ENCODE measurements at places on chromosomes 12 and 14.

DNA sequence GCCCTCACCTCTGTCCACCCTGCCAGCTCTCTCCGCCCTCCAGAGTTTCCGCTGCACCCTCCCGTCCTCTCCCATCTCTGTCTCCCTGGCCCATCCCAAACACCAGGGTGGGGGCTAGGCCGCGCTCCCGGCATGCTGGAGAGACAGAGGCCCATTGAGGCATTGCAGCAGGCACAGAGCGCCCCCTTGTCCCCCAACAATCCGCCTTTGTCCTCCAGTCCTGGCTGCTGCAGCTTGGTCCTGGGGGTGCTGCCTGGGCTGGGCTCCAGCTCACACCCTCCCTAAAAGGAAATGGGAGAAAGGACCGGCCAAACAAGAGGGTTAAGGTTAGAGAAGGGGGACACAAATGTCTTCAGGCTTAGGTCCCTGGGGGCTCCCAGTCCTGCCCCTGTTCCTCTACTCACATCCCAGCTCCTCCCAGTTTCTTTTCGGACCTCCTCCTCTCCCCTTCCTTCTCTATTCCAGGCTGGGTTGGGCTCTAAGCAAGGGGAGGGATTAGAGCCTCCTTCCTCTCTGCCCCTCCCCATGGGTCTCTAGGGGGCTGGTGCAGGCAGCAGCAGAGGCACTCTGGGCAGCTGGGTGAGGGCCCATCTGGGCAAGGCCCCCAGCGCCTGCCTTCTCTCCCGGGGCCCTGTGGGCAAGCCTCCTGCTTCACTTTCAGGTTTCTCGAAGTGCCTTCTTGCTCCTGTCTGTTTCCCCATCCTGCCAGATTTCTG is at the start of gene CMTM5:
CMTM5 (plus strand) TSS at position 565 of the 716 bp plus-strand sequence. CDS start 206 bp downstream, outside the sequence.
- DNase-seq = no peak

DNA sequence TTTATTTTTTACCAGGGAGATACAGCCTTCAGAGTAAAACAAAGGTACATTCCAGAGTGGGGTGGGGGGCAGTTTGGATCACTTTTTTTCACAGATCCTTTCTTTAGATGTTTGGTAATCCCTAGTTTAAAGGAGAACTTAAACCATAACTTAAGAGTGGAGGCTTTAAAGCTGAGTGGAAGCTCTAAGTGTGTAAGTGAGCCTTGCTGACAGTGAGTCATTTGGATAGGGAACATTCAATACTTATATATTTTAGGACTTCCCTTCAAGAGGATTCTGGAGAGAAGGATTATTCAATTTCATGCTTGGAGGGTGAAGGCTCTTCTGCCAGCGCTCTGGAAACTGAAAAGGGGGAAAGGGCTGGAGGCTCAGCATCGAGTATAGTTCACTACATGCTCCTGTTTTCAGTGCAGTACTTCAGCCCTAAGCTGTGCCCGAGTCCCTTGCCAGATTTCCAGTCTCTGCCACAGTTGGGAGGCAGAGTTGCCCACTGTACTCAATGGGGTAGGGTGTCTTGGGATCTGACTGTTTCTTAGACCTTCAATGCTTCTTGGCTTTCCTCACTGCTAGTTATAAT is 8.4 kb downstream of the PRKAG1 start:
- DNase-seq = no peak

GRCh38 chr12:1845886-1846285 is 25.5 kb downstream of the LRTM2 start:
- DNase-seq = no peak

GRCh38 chr14:20626274-20626673 is 15.2 kb downstream of the OR6S1 start:
- DNase-seq = no peak

DNA sequence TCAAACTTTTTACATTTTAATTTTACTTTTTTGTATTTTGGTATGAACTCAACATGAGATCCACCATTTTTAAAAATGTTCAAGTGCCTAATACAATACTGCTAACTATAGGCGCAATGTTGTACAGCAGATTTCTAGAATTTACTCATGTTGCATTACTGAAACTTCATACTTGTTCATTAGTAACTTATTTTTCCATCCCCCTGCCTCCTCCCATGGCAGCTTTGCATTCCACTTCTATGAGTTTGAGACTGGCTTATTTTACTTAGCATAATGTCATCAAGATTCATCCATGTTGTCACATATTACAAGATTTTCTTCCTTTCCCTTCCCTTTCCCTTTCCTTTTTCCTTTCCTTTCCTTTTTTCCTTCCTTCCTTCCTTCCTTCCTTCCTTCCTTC is 825.9 kb downstream of the SLC16A7 start:
- DNase-seq = no peak

DNA sequence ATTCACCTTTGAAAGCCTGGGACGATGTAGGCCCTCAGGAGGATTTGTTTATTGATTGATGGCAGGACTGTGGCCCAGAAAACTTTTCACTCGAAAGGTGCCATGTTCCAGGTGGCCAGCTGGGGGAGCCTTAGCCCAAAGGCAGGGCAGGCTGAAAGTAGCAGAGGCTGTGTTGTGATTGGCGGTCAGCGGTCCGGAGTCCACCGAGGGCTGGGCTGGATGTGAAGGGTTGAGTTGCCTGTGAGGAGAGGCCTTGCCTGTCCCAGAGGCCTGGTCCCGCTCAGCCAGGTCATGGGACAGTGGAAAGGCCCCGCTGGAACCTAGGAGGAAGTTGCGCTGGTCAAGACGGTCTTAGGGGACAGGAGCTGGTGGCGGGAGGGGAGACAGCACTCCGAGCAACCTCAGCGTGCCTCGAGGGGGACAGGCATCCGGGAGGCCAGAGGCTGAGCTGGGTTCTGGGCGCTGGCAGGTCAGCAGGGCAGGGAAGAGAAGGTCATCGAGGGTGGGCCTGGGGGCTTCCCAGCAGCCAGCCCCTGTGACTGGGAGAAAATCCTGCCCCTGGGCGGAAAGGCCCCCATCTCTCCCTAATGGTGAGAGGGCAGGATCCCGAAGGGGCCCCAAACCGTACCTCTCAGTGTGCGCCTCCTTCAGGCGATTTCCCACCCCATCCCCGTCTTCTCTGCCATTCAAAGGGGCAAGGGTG is 26.3 kb downstream of the CMA1 start:
- DNase-seq = peak; percentile 37

DNA sequence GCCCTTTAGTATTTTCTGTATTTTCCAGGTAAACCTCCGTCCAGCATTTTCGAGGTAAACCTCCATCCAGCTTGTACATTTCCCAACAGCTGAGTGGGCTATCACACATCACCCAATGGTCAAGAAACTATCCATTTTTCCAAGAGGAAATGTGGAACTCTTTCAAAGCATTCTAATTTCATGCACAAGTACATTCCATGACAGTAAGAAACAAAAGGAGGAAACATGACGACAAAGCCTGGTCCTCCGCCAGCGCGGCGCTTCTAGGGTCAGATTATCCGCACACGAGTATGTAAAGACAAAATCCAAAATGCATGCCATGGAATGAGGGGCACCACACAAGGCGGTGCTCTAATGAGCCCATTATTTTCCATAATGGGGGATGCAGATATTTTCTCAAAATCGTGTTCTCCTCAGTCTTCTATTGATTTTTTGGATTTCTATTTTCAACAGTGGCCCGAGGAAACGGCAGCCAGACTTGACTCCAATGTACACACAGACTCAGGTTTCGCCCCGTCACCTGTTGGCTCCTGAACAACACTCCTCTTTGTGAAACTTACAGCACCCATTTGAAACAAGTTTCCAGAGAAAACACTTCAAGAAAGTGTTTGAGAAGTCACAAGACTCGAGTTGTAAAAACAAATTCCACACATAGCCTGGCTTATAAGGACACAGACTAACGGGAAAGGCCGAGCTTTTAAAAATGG is 107.4 kb downstream of the PRICKLE1 start:
- no peak for DNase-seq

DNA sequence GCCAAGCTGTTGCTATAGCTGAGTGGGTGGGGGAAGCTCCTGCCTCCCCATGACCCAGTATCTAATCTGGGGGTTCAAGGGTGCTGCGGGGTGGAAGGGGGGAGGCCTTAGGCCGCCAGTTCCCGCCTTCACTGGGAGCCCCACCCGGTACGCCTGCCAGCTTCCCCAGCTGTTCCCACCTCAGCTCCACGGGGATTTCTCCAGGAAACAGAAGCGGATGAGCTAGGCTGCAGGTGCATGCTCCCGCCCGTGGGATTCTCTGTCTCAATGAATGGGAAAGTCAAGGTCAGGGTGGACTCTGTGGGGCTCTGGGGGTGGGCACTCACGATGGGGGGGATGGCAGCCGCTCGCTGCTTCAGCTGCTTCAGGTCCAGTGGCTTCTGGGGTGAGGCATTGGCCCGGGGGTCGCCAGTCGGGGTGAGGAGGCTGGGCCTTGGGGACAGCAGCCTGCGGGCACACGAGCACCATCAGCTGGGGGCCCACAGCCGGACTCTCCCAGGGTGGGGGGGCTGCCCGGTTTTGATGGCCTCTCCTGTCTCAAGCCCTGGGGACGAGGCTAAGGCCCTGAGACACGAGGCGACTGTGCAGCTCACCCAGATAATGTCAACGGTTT is 68.6 kb downstream of the RFLNA start:
- DNase-seq = no peak

DNA sequence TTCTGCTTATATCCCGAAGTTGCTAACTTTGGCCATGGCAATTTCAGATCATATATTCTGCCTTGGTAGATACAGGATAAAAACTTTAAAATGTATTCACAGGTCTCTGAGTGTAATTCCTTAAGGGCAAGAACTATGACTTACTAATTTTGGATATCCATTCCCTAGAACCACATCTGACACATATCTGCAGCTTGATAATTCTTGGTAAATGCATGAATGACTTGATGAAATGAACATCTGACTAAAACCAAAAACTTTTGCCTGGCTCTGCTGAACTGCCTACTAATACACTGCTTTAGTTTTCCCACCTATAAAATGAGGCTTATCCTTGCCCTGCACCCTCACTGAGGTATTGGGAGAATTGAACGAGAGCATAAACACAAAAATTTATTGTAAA is 32.2 kb downstream of the SLC25A21 start:
- DNase-seq = no peak

DNA sequence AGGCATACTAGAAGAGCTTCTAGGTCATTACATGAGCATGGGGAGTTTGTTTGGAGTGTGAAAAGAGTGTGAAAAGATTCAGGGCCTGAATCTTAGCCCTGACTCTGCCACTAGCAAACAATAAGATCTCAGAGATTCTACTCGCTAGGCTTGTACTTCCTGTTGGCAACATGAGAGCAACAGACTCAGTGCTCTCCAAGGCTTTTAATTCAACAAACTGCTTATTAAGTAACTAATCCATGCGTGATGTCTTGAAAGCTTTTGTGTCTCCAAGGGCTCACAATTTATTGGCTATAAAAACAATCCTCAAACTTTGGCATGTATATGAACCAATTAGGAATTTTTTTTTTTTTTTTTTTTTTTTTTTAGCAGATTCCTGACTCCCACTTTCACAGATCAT is 105.1 kb downstream of the STXBP6 start:
- DNase-seq = no peak

DNA sequence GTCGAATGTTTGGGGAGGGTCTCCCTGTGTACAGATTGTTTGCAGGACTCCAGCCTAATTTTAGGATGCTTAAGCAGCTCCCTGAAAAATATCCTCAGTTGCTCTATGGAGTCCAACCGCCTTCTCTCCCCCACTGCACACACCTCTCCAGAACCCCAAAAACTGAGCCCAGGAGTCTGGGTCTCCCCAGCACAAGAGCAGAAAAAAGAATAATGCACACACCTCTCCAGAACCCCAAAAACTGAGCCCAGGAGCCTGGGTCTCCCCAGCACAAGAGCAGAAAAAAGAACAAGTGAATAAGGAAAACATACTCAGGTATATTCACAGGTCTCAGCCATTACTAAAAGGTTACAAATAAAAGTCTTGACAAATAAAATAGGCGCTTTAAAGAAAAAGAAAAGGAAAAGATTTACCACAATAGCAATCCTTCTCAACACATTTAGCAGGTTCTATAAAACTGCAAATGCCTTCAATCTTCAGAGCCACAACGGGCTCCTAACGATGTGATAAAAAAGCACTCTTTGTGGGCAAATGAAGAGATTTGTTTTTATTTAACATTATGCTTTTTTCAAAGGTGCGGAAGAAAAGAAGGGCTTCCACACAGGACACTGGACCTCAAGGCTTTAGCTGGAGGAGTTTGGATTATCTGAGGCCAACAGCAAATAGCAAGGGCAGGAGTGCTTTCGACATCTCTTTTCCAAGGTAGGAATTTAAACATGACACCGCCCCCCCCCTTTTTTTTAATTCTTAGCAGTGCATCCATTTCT is 8.2 kb downstream of the BCL11B start:
- DNase-seq = no peak

GRCh38 chr12:92930421-92930820 is 1.3 kb upstream of the EEA1 start:
- DNase-seq = no peak

- no peak for DNase-seq
Measured at GRCh38 chr14:77058785-77059184, 30.3 kb upstream of the IRF2BPL start.

DNA sequence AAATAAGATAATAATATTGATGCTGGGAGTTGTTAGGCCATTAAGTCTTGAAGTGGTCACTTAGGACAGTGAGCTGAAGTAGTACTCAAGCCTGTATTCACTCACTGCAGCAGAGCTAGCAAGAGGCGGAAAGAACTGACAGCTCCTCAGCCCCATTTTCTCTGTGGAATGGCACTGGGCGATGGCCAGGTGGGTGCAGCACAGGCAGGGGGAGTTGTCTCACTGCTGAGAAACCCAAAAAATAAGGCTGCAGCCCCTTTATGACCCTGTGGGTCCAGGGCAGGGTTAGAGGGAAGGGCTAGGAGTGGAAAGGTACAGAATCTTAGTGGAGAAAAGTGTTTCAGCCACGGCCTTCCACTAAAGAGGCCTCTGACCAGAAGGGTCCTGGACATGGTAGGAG is 35.5 kb downstream of the PDZRN4 start:
- DNase-seq = no peak

- no peak for DNase-seq
Measured at GRCh38 chr14:77175843-77176242, 5.8 kb upstream of the TMEM63C start.

- DNase-seq = no peak
Measured at GRCh38 chr12:51848326-51848727, at the start of gene FIGNL2. FIGNL2 (minus strand) TSS chr12:51848718; CDS start chr12:51822413, 26,305 bp downstream.

DNA sequence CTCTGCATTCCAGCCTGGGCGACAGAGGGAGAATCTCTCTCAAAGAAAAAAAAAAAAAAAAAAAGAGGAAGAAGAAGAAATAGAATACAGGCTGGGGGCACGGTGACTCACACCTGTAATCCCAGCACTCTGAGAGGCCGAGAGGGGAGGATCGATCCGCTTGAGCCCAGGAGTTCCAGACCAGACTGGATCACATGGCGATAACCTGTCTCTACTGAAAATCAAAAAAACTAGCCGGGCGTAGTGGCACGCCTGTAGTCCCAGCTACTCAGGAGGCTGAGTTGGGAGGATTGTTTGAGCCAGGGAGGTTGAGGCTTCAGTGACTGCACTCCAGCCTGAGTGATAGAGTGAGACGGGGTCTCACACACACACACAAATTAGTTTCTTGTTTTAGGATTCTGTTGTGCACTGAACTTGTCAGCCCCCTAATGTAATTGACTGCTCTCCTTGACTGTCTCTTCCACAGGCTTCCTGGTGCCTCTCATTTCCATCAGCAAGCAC is 963 bp upstream of the TINF2 start:
- DNase-seq = no peak

All from stimulated activated CD4-positive, alpha-beta T cell treated with anti-CD3 and anti-CD28 coated beads, TNF-alpha, amount 100 ng/mL, for 48 hours (primary cell).